Activated CD4-positive, alpha-beta T cell treated with anti-CD3 and anti-CD28 coated beads for 48 hours (primary cell): ENCODE measurements at places on chromosomes 1 and 21.
A peak's percentile ranks its signal among the peaks of the same experiment; 100 is the strongest.

DNA sequence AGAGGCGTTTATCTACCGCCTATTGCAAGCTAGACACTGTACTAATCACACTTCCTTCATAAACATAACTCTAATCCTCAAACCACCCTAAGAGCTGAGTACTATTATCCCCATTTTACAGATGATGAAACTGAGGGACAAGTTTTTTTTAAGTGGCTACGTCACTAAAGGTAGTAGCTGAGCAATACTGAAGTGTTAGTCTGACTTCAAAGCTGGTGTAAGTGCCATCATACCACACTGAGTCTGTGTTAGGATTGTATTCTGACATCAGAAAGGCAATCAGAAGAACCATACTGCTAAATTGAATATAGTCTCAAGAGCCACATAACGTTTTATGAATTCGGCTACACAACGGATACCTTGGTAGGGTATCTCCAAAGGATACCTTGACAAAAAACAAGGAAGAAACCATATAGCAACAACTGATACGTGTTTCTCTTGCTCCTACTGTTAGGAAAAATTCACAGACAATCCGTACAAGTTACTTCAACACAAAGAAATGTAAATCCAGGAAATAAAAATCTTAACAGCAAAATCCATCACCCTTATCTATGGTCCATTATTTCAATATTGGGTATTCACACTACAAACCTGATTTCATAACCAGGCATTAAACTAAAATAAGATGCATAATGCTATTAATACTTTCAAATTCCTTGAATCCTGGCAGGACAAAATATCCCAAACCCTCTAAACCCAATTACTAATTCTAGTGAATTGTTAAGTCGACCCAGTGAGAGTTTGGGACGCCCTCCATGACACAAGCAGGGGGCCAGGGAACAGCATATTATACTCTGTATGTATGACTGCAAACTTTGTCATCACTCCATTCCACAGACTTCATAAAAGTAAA, 1.6 kb downstream of the TP53BP2 start:
- DNase-seq = no peak

DNA sequence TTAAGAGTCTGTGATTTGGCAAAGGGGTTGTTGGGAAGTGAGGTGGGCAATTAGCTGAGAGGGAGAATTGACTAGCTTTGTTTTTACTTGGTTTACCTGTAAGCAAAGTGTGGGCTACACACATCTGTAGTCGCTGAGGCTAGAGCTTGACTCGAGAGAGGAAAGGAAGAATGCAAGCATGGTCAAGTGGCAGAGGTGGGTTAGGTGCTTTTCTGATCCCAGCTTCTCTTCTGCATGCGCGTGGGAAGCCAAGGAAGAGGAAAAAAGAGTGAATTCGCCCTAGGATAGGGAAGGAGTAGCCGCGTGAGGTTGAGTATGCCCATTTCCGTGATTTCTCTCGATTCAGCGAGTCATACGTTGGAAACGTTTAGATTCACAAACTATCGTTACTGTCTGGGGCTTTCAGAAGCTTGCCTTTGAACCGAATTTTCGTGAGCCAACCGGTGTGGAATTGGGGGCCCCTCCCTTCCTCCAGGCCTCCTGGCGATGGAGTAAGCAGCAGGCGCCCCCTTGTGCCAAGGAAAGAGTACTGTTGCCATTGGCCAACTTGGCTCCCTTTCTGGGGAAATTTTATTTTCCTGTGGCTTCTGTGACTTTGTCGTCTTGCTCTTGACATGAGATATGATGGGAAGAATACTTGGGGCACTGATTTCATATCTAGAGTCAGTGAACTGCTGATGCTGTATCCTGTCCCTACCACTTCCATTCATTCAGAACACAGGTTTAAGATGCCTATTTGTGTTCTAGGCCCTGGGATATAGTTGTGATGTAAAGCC, 1.3 kb downstream of the PIGV start:
- DNase-seq = peak; percentile 93

- no peak for DNase-seq
Observed at GRCh38 chr1:54545916-54546635, 2.0 kb upstream of the ACOT11 start.

DNA sequence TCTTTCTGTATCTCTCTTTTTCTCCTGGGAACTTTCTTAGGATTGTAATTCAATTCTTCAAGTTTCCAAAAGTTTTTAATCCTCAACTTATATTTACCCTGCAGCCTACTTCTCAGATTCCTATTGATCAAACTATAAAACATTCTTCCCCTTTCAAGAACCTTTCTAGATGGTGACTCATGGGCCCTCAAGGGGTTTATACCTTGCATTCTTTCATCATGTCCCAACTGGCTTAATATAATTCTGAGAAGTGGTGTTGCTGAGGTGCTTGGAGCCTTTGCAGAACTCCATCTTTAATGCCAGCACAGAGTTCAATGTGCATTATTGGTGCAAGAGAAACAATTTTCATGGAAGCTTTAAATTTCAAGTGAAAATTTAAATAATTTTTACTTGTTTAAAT, 273.4 kb downstream of the VAV3 start:
- DNase-seq = no peak

GRCh38 chr1:164564378-164564777, 5.4 kb downstream of the PBX1 start:
- no peak for DNase-seq

- DNase-seq = peak; percentile 79
Observed at GRCh38 chr1:153945131-153945794, 1.3 kb downstream of the DENND4B start.

GRCh38 chr1:169112241-169112640, 5.8 kb downstream of the ATP1B1 start:
- DNase-seq = no peak

- DNase-seq = no peak
Observed at GRCh38 chr1:226407199-226407496, 745 bp downstream of the PARP1 start.

DNA sequence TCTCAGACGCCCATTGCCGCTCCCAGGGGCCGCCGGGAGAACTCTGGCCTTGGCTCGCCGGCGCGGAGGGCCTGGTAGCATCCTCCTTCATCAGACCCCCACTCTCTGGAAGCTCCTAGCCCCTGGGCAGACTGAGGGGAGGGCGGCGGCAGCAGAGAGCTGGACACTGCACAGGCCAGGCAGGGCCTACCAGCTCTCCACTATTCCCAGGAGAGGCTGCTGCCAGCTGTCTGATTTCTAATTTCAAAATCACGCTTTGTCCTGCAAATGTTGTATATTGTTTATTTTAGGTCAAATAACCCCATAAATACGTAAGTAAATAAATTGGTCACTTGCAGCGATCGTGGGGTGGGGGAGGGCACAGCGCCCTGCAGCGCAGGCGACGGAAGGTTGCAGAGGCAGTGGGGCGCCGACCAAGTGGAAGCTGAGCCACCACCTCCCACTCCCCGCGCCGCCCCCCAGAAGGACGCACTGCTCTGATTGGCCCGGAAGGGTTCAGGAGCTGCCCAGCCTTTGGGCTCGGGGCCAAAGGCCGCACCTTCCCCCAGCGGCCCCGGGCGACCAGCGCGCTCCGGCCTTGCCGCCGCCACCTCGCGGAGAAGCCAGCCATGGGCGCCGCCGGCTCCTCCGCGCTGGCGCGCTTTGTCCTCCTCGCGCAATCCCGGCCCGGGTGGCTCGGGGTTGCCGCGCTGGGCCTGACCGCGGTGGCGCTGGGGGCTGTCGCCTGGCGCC, at the start of gene MTARC1:
Gene MTARC1, plus strand, starts transcription at position 577 of the 732 bp plus-strand sequence. Its CDS starts 32 bp downstream, at position 609.
- DNase-seq = peak; percentile 4
